ENCODE measurements at places on chromosomes 12 and 14. TPM values are rescaled to one million over a fixed set of nuclear protein-coding genes. Genes with fewer than 3 reads are reported as not detected.

DNA sequence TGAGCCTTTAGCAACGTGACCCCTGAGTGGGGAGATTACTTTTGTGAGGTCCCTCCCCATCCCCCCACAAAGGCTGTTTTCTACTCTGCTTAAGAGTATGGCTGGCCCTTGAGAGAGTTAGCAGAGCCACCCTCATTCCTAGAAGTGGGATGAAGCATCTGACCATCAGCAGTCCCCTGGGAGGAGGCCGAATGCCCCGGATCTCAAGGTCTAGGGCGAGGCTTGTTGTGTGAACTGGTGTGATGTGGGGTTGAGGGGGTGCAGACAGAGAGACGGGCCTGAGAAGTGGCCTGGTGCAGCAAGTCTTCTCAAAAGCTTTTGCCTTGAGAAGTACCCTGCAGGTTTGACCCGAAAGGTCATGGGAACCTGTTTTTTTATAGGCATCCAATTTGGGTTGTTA, 153.0 kb upstream of the FKBP4 start:
- DNase-seq, result no peak

DNA sequence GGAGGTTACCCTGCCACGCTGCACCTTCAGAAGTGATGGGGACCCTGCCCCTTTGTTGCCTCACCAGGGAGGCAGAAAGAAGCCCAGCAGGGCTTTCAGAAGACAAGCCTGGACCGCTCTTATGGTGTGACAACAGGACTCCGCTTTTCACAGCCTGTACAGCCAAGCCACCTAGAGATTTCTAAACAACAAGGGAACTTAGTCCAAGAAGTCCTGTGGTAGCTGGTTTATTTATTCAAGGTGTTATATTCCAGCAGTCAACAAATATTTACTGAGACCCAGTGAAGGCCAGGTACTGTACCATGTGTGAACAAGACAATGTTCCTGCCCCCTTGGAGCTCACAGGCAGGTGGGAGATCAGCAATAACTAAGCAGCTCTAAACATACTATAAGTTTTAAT, 4.0 kb upstream of the TMEM229B start:
- no peak for DNase-seq

Gene DPF3
- 0.06 TPM for total RNA-seq

Gene SOCS2
- total RNA-seq, result 5.7 TPM

Gene FIGNL2
- total RNA-seq, result not detected

GRCh38 chr12:19998411-19998810, 369.9 kb upstream of the PDE3A start:
- DNase-seq, result no peak

DNA sequence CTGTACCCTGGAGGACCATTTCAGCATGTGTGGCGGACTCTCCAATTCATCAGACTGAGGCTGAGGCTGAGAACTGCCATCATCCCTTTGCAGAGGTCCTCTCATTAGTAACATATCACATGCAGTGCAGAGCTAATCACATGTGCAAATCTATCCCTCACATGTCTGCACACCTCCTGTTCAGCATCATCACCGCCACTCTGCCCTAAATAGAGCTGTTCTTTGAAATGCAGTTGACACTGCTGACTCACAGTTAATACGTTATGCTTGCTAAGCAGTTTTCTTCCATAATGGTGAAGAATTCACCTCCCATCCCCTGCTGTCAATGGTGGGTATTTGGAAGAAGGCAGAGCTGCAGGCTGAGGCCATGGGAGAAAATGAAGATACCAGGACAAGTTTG, 85.0 kb upstream of the ANO2 start:
- DNase-seq, result no peak

- DNase-seq, result no peak
These were observed 70.1 kb upstream of the HIF1A start for GRCh38 chr14:61625165-61625564.

Gene ANG
- total RNA-seq, result 9.2 TPM

- DNase-seq, result no peak
These were observed 60.7 kb downstream of the PLCZ1 start for GRCh38 chr12:18676996-18677588.

DNA sequence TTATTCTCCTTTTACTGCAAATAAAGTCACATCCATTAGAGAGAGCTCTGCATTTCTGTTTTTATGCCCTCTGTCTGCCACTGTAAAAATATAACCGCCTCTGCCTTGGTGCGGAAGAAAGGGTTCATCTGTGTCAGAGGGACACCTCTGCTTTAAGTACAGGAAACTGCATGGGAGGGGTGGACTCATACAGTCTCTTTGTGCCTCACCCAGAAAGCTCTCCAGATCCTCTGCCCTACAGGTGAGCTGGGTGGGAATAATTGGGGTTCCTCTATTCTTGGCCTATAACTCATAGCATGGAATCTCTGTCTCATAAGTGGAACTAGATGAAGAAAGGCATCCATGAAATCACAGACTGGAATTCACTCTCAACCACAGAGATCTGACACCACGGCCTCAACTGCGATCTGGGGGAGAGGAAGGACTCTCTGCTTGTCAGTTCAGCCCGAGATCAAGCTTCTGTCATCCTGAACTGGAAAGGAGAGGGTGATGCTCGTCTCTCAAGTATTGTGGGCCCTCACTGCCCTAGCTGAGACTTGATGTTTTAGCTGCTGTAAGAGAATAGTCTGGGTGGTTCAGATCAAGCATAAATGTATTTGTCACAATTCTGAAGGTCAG, 702.3 kb downstream of the TMEM121 start:
- DNase-seq, result no peak

Gene HOXC4
- total RNA-seq, result 1.9 TPM

- no peak for DNase-seq
These were observed 204.3 kb downstream of the PELI2 start for GRCh38 chr14:56322531-56322930.

DNA sequence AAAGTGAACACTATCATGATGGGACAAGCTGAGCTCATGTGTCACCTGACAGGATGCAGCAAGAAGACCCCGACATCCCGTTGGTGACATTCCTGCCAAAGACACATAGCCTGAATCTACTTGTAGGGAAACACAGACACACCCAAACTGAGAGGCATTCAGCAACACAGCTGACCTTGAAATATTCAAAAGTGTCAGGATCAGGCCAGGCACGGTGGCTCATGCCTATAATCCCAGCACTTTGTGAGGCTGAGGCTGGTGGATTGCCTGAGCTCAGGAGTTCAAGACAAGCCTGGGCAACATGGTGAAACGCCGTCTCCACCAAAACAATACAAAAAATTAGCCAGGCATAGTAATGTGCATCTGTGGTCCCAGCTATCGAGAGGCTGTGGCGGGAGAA, 232.0 kb upstream of the PLXNC1 start:
- DNase-seq, result no peak

- DNase-seq, result no peak
These were observed 413 bp upstream of the TUBA1C start for GRCh38 chr12:49264466-49264872.

Gene SLC2A3
- 51.9 TPM for total RNA-seq

DNA sequence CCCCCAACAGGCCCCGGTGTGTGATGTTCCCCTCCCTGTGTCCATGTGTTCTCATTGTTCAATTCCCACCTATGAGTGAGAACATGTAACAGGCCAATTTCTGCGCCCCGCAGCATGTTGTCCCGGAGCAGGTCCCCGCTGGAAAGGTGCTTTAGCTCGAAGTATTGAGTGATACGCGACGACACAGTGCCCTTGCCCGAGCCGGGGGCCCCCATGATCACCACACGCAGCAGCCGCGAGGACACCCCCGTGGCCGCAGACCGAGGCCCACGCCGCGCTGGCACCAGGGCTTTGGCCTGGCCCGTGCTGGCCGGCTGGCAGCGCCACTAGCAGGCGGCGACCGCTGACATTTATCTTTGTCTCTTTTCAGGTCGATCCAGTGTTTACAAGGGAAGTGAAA, 91.7 kb downstream of the GLT1D1 start:
- DNase-seq, result no peak

Data from H4 (cell line).